Non-pigmented ciliary epithelial cell (primary cell): ENCODE measurements at places on chromosomes 6 and 20.
A peak's percentile ranks its signal among the peaks of the same experiment; 100 is the strongest.

DNA sequence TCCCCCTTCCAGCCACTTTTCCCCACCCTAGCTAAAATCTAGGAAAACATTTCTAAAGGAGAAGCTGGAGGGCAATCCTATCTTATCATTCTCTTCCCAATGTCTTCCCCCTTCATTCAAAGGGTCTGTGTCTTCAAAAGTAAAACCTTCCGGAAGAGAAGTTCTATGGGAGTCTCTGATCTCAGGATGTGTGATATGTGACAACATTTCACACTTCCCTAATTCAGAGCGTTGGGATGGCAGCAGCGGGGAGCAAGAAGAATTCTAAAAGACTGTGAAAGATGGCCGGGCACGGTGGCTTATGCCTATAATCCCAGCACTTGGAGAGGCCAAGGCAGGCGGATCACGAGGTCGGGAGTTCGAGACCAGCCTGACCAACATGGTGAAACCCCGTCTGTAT is 65.4 kb upstream of the AKIRIN2 start:
- DNase-seq = no peak

GRCh38 chr20:3808544-3808943 is 11.8 kb upstream of the AP5S1 start:
- DNase-seq = no peak

GRCh38 chr6:36825994-36826393 is 13.2 kb downstream of the CPNE5 start:
- no peak for DNase-seq

DNA sequence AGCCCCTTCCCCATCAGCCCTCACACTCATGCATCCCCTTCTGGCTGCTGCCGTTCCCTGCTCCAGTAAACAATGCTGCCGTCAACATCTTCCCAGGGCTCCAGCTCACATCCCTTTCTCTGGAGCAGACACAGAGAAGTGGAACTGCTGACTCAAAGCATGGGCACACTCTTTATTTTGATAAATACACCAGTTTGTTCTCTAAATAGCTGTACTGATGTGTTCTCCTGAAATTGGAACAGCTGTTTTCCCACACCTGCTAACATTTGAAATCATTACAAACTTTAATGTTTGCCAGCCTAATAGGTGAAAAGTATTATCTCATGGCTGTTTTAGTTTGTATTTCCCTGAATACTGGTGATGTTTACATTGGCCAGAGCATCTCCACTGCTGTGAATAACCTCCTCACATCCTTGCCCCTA is 102.1 kb upstream of the NXT1 start:
- DNase-seq = no peak

DNA sequence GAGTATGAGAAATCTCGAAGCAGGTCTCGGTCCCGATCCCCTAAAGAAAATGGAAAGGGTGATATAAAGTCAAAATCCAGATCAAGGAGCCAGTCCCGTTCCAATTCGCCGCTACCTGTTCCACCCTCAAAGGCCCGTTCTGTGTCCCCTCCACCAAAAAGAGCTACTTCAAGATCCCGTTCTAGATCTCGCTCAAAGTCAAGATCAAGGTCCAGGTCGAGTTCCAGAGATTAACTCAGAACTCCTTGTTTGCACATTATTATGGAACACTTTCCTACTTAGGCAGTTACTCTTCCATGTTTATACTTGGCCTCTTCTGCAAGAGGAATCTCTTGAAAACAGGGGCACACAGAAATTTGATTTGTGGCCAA is 3.1 kb downstream of the SRSF6 start:
- no peak for DNase-seq

- no peak for DNase-seq
Observed at GRCh38 chr6:139608466-139609261, 234.2 kb upstream of the CITED2 start.

DNA sequence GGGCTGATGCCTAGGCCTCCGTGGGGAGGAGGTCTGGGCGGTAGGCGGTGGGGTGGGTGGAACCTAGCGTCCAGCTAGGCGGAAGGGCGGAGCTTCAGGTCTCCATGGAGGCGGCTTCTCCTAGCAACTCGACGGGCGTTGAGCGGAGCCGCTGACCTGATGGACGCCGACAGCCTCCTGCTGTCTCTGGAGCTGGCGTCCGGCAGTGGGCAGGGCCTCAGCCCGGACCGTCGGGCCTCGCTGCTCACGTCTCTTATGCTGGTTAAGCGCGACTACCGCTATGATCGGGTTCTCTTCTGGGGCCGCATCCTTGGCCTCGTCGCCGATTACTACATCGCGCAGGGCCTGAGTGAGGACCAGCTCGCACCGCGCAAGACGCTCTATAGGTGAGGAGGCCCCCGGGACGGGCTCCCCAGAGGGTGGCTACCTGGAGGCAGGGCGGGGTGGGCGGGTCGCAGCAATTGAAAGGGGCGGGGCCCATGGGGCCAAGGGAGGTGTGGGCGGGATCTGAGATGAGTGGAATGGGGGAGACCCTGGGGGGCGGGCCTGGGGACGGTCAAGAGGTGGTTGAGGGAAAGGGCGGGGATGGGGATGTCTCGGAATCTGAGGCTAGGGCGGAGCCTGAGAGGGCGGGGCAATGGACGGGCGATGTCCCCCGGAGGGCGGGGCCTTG is at the start of gene RSPH9:
Gene RSPH9 (plus strand): TSS at position 97 of the 673 bp plus-strand sequence. CDS start 63 bp downstream, at position 160.
- no peak for DNase-seq

DNA sequence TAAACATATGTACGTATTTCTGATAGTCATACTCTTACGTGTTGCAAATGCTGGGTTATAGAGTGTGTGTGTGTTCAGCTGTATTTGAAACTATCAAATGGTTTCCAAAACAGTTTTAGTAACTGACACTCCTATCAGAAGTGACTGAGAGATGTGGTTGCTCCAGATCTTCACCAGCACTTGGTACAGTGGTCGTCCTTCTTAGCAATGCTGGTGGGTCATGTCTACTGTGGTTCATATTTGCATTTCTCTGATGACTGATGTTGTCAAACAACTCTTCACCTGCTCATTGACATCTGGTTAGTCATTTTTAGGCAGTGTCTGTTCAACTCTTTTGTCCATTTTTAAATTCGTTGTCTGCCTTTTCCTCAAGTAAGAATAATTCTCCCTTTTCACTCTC is 259.3 kb downstream of the KIF16B start:
- no peak for DNase-seq

GRCh38 chr20:41044409-41045062 is 15.9 kb downstream of the TOP1 start:
- no peak for DNase-seq

GRCh38 chr20:32033316-32033715 is 18.7 kb upstream of the HCK start:
- DNase-seq = no peak

DNA sequence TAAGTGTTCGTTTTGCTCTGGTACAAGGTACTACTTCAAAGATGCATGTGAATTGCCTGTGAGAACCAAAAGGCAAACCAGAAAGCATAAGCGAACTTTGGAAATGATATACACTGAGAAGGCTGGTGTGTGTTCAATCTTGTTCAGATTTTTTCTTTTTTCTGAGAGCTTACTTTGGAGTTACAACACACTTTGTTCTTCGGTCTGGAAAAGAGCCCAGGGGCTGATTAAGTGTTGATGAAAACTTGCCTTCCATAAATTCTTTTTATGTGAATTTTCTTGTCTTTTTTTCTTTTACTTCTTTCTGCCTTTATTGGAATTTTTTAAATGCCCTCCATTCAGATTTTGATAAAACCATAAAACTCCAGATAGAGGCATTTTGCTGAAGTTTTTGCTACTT is 395.1 kb upstream of the SASH1 start:
- no peak for DNase-seq

- no peak for DNase-seq
Observed at GRCh38 chr20:10357974-10358373, 76.0 kb downstream of the MKKS start.

DNA sequence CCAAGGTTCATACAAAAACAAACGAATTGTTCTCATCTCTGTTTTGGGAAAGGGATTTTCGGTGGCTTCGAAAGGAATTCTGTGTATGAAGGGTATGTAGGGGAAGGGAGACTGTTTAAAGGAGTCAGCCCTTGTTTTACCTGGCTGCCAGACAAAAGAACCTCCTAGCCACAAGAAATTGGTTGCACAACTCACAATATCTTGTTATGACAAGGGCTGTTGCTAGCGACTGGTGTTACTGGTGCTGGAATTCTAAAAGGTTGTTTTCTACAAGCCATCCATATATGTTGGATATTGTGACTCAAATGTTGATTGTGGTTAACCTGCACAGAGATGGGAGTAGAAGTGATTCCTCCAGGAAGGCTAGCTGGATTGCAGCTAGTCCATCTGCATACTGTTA is 34.6 kb upstream of the CITED2 start:
- peak; percentile 79 for DNase-seq

DNA sequence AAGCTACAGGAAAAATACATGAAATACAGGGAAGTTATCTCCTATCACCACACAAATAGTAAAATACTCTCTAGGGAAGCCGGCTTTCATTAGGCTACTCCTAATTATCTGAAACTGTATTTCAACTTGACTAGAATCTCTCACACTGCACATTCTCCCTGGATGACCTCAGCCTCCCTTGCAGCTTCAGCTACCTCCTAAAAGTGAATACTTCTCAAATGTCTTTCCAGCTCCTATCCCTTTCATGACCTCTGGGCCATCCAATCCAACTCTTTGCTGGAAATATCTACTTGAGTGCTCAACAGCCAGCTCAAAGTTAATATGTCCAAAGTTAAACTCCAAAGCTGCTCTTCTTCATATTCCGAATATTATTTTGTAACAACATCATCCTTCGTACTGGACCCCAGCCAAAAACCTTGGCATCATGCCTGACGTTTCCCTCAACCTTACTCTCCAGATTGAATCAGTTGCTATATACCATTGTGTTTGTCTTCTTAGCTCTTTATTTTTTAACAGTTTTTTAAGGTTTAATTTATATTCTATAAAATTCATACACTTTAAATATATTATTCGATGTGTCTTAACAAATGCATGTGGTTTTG is 29.4 kb upstream of the KIF6 start:
- DNase-seq = no peak

DNA sequence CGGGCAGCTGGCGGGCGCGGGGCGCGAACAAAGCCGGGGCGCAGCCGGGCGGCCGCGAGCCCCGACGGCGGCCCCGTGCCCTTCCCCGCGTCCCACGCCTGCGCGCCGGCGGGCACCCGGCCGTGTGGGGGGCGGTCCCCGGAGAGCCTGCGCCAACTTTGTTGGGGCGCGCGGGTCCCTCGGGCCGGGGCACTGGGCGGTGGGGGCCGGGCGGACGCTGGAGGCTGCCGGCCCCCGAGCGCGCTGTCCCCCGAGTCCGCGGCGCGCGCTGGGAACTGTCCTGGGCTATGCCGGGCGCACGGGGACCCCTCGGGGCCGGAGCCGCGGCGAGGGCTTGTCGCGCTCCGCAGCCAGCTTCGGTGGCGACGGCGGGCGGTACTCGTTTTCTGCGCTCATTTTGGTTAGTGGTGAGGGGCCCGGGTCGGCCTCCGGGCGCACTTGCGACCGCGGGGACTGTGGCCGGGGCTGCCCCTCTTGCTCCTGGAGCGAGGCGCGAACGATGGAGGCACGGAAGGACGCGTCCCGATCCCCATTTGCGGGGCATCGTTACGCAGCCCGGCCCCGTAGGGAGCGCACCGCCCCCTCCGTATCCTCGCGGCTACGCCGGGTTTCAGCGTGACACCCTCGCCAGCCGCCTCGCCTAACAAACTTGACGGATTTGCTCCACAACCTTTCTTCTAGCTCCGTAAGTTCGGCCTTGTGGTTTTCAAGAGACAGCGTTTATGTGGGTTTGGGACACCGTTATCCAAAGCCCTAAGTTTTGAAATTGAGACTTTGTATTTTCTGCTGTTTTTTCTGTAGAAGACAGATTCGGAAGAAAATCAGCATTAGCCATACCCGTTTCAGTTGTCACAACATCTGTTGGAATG is 622 bp downstream of the SS18L1 start:
- no peak for DNase-seq

DNA sequence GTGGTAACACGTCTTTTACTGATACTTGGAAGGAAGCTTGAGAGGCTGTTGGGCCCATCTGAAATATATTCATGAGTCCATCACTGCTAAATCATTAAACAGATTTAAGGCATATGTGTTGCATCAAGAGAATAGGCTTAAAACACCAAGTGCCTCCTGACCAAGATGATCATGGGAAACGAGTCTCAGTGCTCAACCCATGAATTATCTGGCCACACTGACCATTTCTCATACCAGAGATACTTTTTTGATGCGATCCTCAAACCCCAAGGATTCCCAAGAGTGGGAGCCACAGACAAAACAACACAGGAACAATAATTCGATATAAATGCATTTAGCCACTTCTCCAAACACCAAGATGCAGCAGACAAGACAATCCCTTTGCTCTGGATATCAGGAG is 17.2 kb downstream of the HEY2 start:
- DNase-seq = no peak

DNA sequence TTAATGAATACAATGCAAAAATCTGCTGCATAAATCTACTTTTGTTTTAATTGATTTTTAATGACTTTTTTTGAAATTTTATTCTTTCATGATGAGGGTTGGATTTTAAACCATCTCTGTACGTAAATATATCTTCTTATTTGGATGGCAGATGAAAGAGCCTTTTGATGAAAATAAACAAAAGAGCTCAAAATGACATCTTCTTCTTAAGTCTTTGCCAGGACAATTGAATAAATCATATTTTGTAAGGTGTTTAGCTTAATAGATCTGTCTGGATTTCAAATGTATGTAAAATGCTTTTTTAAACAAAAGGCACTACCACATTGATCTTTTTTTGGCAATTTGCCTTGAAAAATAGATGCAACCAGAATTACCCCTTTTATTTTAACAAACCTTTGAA is 39.3 kb downstream of the KIF6 start:
- DNase-seq = no peak

- no peak for DNase-seq
Observed at GRCh38 chr6:149060300-149060984, 257.1 kb upstream of the TAB2 start.

DNA sequence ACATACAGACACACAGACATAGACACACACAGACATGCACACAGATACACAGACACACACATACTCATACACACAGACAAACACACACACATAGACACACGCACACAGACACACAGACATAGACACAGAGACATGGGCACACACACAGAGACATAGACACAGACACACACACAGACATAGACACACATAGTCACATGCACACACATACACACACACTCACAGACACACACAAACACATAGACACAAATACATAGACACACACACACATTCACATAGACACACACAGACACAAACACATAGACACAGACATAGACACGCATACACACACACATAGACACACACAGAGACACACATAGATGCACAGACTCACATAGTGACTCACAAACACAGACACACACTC is 13.5 kb downstream of the FOXF2 start:
- DNase-seq = no peak

GRCh38 chr6:13854716-13855250 is 40.4 kb upstream of the MCUR1 start:
- no peak for DNase-seq

GRCh38 chr6:113626475-113626874 is 230.7 kb upstream of the MARCKS start:
- no peak for DNase-seq

DNA sequence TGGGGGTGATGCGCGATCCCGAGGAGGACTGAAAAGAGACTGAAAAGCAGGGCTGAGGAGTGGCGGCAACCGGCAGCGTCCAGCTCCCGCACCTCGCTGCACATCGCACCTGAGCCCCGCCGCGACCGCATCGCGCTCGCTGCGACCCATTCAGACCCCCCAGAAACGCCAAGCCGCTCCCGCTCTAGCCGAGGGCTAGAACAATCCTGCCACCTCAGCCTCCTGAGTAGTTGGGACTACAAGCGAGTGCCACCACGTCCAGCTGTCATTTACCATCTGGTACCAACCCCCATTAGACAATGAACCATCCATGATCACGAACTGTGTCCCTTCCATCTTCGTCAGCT is 33.2 kb downstream of the HLA-A start:
- DNase-seq = no peak

- no peak for DNase-seq
Observed at GRCh38 chr6:135583256-135583761, 85.8 kb upstream of the AHI1 start.
